ENCODE measurements at places on chromosomes 12 and 14.

- DNase-seq, result no peak
Measured at GRCh38 chr14:87133073-87133801, 859.7 kb downstream of the GALC start.

DNA sequence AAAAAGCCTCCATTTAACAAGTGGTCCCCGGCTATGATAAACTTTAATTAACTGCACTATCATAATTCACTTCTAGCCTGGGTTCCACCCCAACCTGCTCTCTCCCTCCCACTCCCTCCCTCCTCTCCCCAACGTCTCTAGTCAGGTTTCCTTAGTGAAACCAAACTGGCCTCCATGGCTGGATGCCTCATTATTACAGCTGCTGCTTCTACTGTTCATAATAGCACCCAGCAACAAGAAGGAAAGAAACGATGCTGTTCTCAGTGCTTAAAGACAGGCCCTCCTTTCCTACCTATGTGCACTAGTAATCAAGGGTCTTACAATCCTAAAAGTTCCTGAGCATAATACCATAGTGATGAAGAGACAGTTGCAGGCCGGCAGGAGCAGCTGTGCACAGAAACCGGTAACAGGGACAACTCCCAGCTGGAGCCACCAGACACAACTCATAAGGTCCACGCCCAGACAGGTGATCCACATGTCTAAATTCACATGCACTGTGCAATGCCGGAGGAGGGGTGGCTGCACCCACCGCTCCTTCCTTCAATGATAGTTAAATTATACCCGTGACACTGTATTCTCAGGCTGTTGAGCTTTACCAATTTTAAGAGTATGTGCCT, 6.2 kb downstream of the IRF2BPL start:
- no peak for DNase-seq

DNA sequence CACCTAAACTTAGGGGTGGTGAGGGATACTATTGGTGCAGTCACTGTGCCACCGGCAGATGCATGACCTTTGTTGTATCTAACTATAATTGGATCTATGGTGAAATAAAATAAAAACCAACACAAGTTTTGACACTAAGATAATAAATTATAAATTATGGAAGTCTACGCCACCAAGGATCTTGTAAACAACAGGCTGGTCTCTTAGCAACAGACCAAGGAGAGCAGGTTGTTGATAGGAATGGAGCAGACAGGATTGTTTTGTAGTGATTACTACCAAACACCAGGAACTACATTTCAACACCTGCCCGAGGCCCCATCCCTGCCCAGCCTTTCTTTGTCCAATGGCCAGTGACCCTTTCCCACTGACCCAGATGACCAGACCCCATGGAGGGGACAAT, 1178.0 kb downstream of the VRK1 start:
- no peak for DNase-seq

GRCh38 chr12:5996459-5996858, 51.4 kb upstream of the ANO2 start:
- no peak for DNase-seq

DNA sequence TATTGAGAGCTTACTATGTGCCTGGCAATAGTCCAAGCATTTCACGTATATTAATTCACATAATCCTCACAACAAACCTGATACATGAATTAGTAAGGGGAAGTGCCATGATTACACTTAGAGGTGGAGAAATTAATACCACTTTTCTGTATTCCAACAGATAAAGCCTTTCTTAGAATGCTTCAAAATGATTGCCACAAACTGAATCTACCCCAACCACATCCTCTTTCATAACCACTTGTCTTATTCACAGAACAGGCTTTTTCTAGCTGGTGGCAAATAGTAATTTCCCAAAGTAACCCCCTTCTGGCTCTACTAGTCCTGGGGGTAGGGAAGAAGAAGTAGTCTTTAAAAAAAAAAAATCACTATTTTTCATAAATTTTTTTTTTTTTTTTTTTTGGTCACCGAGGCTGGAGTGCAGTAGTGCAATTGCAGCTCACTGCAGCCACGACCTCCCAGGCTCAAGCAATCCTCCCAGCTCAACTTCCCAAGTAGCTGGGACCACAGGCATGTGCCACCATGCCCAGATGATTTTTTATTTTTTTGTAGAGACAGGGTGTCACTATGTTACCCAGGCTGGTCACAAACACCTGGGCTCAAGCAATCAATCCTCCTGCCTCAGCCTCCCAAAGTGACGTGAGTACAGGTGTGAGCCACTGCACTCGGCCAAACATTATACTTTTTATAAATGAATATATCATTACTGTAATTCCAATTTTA, 59.0 kb upstream of the ARID2 start:
- DNase-seq, result no peak

DNA sequence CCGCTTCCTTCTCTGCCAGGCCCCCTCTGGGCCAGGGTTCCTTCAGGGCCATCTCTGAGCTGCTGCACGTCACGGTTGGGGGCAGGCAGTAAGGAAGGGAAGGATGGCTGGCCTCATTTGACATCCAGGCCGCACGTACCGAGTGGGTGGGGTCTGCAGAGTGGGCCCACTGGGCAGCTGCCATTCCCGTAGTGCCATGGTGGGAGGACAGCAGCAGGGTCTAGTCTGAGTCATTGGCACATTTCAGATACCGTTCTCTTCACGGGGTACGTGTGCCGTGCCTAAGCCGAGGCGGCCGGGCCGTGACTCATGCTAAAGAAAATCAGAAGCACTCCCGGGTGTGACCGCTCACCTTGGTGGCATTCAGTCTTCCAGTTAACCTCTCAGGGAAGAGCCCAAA, 43.9 kb downstream of the IL31 start:
- DNase-seq, result no peak

GRCh38 chr14:92105893-92106142, 564 bp downstream of the ATXN3 start:
- DNase-seq, result peak; percentile 25

DNA sequence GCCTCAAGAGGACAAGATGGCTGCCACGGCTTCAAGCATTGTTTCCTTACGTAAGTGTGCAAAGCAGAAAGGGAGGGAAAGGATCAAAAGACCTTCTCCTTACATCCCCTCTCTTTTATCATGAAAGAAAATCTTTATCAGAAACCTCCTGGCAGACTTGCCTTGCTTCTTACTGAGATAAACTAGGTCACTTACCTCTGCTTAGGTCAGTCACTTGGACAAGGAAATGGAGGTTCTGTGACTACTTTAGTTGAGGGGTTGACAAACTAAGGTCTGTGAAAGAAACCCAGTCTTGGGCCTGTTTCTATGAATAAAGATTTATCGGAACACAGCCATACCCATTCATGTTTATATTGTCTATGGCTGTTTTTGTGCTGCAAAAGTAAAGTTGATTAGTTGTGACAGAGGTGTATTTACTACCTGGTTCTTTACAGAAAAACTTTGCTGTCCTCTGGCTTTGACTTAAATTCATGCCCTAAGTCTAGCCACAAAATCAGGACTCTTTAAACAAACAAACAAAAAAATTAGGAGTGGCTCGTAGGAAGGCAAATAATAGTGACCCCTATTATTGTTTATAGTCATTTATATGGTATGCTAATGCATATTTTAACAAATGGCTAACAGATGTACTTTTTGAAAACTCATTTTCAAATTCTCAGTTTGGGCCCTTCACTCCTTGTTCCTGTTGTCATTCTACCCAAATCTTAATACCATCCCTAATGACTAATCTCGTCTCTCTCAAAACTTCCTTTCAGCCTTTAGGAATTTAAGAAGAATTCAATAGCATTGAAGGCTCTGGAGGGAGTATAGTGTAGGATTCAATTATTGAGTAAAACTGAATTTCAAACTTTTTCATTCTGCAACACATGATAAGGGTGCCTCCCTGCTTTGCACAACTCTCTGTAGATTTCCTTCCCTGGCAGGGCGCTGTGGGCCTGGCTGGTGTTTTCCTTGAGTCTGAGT, 42.0 kb upstream of the ATP2B1 start:
- DNase-seq, result no peak

DNA sequence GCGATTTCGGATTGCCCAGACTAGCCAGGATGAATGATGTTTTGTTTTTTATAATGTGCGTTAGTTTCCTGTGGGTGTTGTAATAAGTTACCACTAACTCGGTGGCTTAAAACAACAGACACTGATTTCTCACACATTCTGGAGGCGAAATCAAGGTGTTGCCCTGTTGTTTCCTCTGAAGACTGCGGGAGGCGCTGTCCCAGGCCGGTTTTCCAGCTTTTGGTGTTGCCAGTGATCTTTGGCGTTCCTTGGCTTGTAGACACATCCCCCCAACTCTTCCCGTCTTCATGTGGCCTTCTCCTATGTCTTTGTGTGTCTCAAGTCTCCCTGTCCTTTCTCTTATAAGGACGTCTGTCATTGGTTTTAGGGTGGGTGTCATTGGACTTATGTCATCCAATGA, 267.7 kb downstream of the AACS start:
- DNase-seq, result no peak

DNA sequence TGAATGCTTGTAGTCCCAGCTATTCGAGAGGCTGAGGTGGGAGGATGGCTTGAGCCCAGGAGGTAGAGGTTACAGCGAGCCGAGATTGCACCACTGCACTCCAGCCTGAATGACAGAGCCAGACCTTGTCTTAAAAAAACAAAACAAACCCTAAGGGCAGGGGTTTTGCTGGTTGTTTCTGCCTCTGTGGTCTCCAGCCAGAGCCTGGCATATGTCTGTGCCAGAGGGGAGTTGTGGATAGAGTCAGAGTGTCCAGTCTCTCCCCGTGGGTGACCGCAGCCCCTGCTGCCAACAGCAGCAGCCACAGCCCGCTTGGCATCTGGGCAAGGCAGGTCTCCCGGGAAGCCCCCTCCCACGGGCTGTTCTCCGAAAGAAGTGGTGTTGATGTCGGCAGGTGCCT, 37.6 kb downstream of the MVK start:
- DNase-seq, result no peak

- no peak for DNase-seq
Measured at GRCh38 chr12:11174022-11174421, 3.0 kb downstream of the SMIM10L1 start.

DNA sequence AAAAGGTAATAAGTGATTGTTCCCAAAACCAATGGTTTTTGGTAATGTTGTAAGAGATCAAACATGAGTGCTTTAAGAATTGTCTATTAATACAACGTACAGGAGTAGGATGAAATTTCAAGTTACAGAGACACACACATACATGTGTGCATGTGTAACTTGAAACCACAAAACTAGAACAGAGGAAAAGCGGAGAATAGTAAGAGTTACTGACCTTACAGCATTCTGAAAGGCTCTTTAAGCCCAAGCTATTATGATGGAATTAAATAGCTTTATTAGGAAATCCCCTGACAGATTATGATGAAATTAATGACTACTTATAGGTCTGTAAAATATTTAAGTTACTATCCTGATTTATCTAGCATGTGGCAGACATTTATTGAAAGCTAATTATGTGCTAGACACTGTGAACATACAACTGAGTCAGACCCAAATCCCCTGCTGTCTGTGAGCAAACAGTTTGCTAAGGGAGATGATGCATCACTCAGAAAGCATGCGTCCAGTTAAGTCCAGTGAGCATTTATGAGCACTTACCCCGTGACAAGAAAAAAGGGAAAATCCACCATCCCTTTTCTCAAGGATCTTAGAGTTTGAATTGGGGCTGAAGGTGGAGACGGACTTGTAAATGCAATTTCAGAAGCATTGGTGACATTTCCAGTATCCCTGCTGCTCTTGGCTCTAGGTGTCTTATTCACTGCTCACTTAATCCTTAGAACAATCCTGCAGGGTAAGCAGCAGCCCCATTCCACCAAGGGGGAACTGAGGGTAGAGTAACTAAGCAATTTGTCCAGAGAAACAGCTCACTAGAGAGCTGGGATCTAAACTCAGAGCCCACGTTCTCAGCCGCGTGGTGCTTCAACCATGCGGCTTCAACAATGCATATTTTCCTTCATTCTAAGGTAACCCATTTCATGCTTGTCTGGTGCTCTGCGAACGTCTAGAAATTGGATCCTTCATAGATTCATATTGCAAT, 117.4 kb downstream of the EML1 start:
- no peak for DNase-seq

DNA sequence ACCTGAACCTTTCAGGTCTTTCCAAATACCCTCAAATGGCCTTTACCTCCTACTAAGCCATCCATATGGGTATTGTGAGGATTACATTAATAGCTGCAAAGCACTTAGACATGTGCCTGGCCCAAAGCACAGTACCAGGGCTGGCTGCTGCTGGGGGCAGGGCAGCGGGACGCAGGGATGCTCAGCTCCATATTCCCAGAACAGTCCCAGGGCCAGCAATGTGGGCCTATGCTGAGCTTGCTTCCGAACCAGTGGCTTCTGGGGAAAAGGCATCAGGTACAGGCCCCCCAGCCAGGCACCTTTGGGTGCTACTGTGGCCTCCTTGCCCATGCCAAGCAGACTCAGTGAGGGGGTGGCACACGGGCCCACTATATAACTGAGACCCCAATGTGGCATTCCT, 10.4 kb downstream of the ACTN1 start:
- DNase-seq, result no peak

DNA sequence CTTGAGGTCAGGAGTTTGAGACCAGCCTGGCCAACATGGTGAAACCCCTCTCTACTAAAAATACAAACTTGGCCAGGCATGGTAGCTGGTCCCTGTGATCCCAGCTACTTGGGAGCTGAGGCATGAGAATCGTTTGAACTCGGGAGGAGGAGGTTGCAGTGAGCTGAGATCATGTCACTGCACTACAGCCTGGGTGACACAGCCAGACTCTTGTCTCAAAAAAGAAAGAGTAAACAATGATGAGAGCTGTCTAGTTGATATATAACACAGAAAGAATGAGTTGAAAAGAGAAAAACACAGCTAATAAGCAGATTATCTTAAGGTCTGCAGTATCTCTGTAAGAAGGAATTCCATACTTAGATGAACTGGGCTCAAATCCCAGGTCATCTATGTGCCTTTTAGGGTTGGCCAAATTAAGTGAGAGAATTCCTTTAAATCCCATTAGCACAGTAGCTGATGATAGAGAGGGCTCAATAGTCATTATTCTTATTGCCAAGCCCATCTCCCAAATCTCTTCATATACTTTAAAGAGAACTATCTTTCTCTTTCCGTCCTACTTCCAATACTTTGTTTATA, 31.1 kb upstream of the STRAP start:
- DNase-seq, result no peak

- DNase-seq, result no peak
Measured at GRCh38 chr12:47184813-47185212, 105.1 kb upstream of the AMIGO2 start.

GRCh38 chr14:68439676-68440075, 353.2 kb downstream of the ZFP36L1 start:
- DNase-seq, result no peak

DNA sequence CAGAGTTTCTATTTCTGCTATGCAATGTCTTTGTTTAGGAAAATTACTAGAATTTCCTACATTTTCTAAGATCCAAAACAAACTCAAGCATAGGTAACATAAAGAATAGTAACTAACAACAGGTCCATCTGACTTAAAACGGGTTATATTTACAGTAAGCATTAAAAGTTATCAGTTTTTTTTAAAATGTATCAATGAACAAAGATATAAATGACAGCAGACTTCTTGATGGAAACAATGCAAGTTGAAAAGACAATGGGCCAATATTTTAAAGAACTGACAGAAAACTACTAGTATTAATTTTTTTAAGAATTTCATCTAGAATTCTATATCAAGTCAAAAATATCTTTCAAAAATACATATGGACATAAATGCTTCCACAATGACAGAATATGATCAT, 367.1 kb upstream of the MGAT4C start:
- no peak for DNase-seq

GRCh38 chr12:8096281-8096915, 14.3 kb downstream of the NECAP1 start:
- no peak for DNase-seq

GRCh38 chr12:93614917-93615596, 42.6 kb downstream of the SOCS2 start:
- DNase-seq, result no peak

- no peak for DNase-seq
Measured at GRCh38 chr14:59534361-59534987, 42.1 kb downstream of the CCDC175 start.

GRCh38 chr12:21649034-21649433, 8.6 kb downstream of the LDHB start:
- DNase-seq, result no peak
